ENCODE measurements at places on chromosomes 7 and 10. TPM values are rescaled to one million over a fixed set of nuclear protein-coding genes. Genes with fewer than 3 reads are reported as not detected.
A peak's percentile ranks its signal among the peaks of the same experiment; 100 is the strongest.

The SLC18A3 gene
- total RNA-seq: not detected

The XRCC2 gene
- total RNA-seq: 0.44 TPM

The GPC2 gene
- 1.8 TPM for total RNA-seq

DNA sequence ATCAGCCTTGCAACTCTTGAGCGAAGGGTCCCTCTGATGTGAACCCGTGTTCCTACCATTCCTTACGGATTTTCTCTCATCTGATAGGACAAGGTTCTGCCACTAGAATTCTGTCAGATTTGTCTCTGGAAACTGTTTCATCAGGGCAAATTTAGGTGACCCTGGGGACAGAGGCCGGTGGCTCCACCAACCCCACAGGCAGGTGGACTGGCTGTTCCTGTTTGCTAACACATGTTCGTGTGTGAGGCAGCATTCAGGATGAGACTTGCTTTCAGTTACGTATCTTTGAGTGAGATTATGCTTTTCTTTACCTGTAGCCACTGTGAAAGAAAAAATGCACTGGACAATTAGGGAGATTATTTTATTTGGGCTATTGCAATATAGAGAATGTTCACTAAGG lies 449.9 kb downstream of the INHBA start:
- DNase-seq: no peak

DNA sequence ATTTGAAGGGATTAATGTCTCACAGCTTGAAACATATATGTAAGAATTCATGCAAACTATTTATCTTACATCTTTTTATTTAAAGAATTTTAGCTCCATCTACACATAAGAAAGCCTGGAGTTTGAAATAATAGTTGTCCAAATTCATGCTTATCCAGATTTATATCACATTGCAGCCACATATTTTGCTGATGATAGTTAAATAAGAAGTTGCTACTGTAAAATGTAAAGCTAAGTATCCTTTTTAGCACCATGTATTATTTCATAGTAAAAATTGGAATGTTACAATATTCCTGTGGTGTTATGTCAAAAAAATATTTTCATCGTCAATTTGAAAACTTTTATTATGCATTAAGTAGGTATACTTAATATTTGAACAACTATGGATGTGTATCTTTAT lies 27.3 kb upstream of the UMAD1 start:
- no peak for DNase-seq

GRCh38 chr10:98267069-98267893 lies 713 bp downstream of the LOXL4 start:
- DNase-seq: peak; percentile 57

DNA sequence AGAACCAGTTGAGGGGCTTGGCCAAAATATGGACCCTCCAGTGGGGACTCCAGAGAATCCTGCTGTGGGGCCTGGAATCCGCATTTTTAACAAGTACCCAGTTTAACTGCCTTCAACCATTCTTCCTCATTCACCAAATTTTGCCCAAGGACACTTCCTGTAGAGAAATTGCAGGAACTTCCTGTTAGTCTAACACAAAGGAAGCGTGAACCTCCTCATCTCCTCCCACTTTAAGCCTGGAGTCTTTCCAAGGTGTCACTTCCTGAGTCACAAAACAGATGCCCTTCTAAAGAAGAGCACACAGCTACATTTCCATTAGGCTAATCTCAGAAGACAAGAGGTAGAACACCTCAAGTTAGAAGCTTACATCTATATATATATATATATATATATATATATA lies 188.4 kb downstream of the PPP1R17 start:
- no peak for DNase-seq

DNA sequence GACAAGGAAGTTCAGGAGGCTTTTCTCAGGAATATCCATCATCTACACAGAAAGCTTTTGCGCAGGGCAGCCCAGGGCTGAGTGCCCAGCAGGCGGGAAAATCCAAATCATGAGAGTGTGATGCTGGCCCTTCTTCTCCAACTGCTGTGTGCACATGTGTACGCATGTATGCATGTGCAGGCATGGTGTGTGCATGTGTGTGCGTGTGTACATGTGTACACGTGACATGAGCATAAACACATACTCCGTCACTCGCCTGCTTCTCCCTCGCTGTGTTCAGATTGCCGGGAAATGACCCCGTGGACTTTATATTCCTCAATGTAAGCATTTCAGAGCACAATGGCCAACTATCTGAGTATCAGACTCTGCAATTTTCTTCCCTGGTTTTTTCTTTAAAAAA lies 85.1 kb downstream of the PRPF18 start:
- DNase-seq: no peak
